ENCODE measurements at places on chromosomes 6 and 20.

- no peak for DNase-seq
Measured at GRCh38 chr6:70705772-70706171, 38.1 kb downstream of the SMAP1 start.

DNA sequence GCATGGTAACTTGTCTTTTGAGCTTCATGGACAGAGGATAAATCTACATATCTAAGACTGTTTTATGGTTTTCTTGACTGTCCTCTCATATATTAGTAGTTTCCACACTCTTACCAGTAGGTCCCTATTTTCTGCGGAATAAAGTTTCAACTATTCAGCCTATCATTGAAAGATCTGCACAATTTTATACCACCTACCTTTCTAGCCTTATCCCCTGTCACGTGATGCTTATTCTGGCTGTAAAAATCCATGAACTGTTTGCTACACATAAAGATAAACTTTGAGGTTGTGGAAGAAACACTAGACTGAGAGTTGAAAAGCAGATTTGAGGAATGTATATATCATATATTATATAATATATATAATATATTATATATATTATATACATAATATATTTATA, 423.8 kb downstream of the TENT5A start:
- no peak for DNase-seq

GRCh38 chr6:37558168-37558567, 58.5 kb upstream of the CCDC167 start:
- no peak for DNase-seq

DNA sequence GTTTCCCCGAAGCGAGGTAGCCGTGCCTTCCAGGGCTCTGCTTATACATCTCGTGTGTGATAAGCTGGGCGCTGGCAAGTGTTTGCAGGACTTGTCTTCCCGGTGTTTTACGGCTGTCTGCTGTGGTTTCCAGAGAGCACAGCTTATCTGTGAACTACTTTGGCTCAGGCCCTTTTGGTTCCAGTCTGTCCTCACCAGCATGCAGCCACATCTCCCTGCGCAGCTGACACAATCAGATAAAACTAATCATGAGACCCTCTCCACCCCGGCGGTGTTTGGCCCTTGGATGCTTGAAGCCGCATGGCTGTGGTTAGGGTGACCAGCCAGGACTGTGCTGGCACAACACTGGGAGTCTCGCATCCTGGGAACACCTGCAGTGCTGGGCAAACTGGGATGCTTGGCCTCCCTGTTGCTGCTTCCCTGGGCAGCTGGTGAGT, 241.8 kb upstream of the FOXQ1 start:
- no peak for DNase-seq

DNA sequence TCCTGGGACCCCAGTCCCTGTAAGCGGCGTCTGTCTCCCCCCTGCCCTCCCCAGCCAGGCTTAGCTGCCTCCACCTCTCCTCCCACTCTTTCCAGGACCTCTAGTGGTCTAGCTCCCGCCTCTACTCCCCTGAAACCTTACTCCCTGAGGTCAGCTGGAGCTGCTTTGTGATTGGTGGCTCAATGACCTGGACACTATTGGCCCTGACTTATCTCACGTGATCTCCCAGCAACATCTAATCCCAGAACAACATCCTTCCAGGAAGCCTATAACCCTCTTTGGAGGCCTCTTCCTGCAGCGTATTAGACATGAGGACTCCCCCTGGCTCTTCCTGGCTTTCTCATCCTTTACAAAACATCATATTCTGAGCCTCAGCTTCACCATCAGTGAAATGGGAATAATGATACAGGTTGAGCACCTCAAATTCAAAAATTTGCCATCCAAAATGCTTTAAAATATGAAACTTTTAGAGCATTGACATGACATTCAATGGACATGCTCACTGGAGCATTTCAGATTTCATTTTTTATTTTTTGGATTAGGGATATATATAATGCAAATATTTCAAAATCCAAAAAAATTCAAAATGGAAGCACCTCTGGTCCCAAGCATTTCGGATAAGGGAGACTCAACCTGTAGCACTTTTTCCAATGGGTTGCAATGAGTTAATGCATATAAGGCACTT, 16.3 kb upstream of the SRC start:
- DNase-seq: no peak

GRCh38 chr6:72524011-72524645, 97.7 kb upstream of the KCNQ5 start:
- no peak for DNase-seq

DNA sequence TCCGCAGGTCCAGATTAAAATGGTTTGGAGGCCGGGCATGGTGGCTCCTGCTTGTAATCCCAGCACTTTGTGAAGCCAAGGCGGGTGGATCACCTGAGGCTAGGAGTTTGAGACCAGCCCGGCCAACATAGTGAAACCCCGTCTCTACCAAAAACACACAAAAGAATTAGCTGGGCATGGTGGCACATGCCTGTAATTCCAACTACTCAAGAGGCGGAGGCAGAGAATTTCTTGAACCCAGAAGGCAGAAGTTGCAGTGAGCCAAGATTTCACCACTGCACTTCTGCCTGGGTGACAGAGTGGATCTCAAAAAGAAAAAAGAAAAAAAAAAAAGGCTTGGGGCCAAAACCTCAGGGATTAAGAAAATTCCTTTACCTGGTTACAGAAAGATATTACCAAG, 30.5 kb downstream of the C6orf15 start:
- no peak for DNase-seq

DNA sequence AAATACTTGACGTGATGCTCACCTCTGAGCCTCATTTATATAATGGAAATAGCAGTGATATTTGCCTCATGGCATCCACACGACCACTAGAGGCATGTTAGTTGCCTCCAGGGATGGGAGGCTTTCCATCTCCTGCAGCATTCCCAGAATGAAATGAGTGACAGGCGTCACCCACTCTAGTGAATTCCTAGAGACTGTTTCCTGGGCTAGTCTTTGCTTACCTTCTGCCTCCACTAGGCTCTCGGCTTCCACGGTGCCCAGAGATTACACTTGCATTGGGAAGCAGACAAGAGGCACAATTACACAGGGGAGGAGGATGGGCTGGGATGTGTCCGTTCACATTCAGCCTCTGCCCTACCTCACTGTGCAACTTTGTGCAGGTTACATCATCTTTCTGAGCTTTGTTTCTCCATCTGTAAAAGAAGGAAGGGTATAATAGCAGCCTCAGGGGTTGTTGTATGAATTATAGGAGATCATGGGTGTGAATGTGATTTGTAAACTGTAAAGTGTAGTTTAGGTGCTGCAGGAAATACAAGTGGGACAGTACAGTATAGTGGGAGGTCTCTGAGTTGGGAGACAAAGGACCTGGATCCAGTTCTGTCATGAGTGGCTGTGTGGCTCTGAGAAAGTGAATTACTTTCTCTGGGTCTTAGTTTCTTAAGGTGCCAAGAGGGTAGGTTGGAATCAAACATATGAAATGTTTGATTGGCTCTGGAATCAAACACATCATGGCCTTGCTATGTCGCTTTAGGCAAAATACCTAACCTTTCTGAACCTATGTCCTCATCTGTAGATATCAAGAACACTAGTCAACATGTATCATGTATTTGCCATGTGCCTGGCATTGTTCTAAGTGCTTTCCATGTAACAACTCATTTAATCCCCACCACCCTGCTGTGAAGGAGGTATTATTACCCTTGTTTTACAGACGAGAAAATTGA, 3.6 kb upstream of the VSTM2L start:
- DNase-seq: no peak

GRCh38 chr20:1376007-1376406, 16.8 kb downstream of the FKBP1A start:
- DNase-seq: no peak

- no peak for DNase-seq
Measured at GRCh38 chr6:138454981-138455706, 44.1 kb downstream of the NHSL1 start.

GRCh38 chr20:45842169-45842812, 8.7 kb downstream of the SNX21 start:
- DNase-seq: no peak

GRCh38 chr6:50819904-50820868, 1.5 kb downstream of the TFAP2B start:
- no peak for DNase-seq

DNA sequence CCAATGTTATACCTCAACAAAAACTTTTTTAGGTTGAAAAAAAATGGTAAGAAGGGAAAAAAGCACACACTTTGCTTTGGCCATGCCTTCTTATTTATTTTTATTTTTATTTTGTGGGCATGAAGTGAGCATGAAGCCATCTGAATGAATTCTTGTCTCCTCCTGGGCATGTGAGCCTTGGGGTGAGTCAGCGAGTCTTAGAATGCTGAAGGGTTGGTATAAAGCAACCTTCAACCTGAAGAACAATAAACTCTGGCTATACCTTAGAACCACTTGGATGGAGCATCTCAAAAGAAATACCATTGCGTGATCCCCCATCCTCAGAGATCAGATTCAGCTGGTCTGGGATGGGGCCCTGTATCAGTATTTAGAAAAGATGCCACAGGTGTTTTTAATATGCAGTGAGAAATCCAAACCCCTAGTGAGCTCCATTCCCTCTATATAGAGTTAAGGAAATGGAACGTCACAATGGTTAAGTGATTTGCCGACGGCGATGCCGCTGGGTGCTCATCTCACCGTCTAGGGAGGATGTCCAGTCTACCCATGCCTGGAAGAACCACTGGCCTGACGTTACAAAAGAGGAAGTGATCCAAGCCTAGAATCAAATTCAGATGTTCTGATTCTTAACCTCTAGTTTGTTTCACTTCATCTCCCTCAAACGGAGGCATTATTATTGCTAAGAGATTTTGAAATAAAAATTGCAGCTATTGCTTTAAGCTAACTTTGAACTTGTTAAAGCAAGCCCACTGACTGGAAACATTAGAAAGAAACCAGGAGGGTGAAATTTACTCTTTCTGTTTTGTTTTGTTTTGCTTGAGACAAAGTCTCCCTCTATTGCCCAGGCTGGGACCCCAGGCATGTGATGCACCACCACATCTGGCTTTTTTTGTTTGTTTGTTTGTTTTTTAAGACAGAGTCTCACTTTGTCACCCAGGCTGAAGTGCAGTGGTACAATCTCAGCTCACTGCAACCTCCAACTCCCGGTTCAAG, 67.1 kb downstream of the EDN1 start:
- DNase-seq: no peak

- DNase-seq: no peak
Measured at GRCh38 chr6:71457929-71458328, 169.3 kb downstream of the OGFRL1 start.

DNA sequence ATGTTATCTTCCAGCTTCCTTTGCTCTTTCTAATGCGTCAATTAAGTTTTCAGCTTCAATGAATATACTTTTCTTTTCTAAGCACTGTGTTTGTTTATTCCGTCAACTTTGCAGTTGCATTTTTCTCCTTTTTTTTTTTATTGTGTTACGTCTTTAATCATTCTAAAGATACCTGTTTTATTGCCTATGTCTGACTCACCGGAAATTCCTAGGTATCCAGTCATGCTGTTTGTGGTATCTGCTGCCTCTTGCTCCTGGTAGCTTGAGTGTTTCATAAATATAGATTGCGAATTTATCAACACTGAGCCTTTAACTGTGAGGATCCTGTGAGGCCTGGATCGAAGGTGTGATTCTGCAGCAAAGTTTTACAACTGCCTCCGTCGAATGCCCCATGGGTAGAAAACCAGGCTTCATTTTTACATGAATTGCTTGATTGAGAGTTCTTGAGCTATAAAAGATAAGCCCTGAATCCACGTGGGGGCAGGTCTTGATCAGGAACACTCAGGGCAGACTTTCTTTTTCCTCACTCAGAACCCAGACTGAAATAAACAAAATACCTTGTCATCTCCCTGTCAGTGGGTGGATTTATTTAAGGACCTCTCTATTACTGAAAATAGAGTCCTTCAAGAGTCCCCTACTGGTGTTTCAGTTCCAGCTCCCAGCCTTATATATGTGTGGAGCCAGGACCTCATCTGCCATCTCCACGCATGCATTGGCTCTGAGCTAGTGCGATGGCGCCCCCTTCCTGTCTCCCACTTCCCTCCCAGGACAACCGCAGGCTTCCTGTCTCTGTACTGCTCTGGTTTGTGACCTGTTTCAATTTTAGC, 60.1 kb upstream of the LRRC1 start:
- no peak for DNase-seq

GRCh38 chr6:54899442-54899841, 52.9 kb downstream of the FAM83B start:
- DNase-seq: no peak

GRCh38 chr6:141248021-141248799, 884.5 kb upstream of the GJE1 start:
- DNase-seq: no peak

- DNase-seq: no peak
Measured at GRCh38 chr6:7895125-7895423, 15.5 kb downstream of the TXNDC5 start.

Measured in substantia nigra (tissue), 51 donors.